ENCODE measurements at places on chromosomes 1 and 21.

GRCh38 chr21:26939601-26940111 lies 27.2 kb downstream of the ADAMTS5 start:
- DNase-seq: no peak

DNA sequence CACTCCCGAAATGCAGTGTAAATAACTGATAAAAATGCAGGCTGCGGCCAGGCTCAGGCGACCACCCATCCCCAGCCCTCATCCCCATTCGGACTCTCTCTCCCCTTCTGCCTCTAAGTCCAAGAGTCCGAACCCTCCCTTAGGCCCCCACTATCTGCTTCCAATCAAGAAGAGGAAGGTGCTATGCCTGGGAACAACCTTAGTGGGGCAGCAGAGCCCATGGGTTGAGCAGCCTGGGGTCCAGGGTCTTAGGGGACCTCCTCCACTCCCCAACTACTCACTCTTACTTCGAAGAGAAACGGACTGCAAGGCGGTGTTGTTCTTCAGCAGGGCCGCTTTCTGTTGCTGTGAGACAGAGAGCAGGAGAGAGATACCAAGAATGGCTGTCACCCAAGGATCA lies 12.2 kb downstream of the ARHGEF2 start:
- no peak for DNase-seq

DNA sequence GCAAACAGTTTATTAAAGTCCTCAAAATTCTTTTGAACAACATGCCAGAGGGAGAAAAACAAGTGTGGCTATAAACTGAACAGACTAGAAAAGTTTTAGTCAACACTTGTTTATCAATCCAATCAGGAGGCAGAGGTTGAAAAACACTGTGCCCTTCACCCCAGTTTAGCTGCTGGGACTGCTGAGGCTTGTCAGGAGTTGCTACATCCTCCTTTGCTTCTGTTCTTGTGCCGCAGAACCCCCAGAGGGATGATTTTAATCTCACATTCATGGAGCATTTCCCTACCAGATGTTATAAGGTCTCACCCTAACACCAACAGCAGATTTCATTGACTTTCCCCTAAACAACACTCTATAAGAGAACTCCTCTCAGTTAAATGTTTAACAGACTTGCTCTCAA lies 321.2 kb downstream of the VAV3 start:
- no peak for DNase-seq

GRCh38 chr1:198320759-198321158 lies 164.0 kb downstream of the NEK7 start:
- no peak for DNase-seq

DNA sequence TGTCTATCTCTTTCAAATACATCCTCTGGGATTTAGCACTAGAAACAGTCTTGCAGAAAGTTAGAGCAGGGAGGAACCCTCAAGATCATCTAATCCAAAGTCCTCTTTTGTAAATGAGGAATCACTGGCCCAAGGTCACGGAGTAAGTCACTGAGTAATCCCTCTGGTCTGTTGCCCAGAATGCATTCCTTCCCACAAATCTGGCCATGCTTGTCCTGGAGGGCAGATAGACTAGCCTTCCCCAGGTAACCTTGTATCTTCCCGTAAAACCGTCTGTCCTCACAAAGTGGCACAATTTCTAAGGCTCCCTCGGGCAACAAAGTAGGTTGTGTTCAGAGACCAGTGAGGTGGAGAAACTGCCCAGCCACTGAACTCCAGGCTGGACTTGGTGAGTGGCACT lies 46.2 kb downstream of the DDR2 start:
- no peak for DNase-seq

GRCh38 chr1:66999640-67000400 lies 54.1 kb downstream of the SLC35D1 start:
- peak; percentile 10 for DNase-seq

DNA sequence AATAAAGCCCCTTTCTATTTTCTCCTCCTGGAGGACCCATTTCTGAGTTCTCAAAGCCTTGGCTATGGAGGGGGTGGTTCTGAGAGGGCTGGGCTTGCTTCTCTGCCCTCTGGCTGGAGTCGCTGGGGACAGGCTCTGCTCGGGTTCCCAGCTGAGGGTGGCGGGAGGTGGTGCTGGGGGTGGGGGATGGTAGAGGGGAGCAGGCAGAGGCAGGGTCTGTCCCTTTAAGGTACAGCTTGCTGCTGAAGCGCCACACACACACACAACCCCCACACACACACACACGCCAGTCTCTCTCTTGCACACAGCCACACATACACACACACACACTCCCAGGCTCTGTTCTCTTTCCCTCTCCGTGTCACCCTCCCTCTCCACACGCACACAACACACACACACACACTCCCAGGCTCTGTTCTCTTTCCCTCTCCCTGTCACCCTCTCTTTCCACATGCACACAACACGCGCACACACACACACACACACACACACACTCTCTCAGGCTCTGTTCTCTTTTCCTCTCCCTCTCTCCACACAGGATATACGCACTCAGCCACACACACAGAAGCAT lies 69.8 kb upstream of the SSBP3 start:
- no peak for DNase-seq

- DNase-seq: no peak
Measured at GRCh38 chr1:216281757-216282156, 141.5 kb downstream of the USH2A start.

GRCh38 chr21:45306832-45307571 lies 19.3 kb upstream of the POFUT2 start:
- no peak for DNase-seq

GRCh38 chr1:98028800-98029199 lies 108.0 kb upstream of the DPYD start:
- no peak for DNase-seq

DNA sequence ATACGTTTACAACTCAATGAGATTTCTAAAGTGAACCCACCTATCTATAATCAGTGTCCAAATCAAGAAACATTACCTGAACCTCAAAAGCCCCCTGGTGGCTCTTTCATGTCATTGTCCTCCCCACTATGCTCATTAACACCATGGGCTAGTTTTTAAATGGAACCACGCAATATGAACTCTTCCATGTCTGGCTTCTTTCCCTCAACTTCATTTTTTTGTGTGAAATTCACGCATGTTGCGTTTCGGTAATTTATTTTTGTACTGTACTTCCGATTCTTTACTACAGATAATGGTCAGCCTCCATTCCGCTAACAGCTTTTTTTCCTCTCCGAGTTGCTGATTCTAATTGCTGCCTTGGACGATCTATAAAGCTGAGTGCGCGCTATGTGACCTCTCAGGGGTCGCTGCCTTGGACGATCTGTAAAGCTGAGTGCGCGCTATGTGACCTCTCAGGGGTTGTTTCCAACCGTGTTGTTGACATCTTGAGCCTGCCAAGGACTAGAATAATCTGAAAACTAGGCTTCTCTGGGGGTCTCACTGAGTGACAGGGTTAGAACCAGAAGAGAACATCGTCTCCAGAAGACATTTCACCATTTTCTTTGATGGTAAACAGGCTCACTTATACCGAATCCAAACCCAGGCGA lies 1.1 kb upstream of the CACYBP start:
- DNase-seq: peak; percentile 85

DNA sequence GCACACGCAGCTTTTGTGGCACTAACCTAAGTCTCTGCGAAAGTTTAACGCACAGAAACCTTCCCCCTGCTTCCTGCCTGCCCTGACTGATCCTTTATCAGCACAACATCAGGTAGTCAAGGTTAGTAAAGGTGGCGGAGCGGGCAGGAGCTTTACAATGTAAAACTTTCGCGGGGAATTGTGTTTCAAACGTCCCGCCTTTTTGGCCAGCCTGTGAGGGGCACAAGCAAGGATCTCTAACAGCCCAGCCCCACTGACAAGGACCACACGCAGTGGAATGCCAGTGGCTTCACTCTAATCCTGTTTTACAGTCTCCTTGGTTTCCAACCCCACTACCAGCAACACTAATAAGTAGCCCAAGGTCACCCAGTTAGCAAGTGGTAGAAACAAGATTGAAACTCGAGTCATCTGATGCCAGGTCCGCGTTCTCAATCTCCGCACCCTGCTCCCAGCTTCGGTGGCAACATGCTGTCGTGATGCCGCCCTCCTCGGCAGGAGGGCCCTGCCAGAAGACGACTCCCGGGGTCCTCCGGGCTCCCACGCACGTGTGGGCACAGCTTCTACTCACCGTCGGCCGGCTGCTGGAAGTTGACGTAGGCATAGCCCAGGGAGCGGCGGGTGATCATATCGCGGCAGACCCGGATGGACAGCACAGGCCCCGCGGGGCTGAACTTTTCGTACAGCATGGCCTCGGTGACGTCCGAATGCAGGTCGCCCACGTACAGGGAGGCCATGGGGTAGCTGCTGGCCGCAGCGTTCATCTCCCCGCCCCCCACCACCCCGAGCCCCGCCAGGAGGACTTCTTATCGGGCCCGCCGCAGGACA lies 1.2 kb downstream of the PABPC4 start:
- DNase-seq: peak; percentile 73

GRCh38 chr1:210663730-210664573 lies 335.2 kb downstream of the HHAT start:
- DNase-seq: peak; percentile 61

- no peak for DNase-seq
Measured at GRCh38 chr1:178057912-178058534, 35.9 kb upstream of the RASAL2 start.

GRCh38 chr21:43211760-43212115 lies 42.9 kb downstream of the CRYAA start:
- no peak for DNase-seq

DNA sequence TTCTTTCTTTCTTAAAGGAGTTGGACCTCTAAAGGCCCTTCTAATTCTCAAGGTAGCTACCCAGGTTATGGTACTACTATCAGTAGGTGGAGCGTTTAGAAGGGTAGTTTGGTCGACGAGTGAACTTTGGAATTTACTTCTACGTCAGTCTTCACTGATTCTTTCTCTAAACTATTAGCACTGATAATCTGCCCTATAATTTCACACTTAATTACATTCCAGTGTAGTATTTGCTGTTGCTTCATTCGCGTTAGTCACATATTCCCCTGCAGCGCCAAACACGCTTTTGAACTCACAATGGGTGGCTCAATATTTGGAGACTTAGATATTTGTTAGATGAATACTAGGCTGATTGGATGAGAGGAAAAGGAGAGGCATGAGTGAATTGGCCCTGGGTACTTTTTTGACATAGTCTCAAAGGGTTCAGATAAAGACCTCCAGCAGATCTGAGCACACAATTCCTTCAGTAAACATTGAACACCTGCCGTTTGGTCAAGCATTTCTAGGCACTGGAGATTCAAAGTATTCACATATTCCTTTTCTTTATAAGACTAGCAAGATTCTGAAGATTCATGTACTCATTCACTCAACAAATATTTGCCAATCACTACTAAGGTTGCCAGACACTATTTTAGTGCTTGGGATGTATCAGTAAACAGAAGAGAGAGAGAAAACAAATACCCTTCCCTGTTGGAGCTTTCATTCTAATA lies 929 bp upstream of the FOXJ3 start:
- peak; percentile 49 for DNase-seq

DNA sequence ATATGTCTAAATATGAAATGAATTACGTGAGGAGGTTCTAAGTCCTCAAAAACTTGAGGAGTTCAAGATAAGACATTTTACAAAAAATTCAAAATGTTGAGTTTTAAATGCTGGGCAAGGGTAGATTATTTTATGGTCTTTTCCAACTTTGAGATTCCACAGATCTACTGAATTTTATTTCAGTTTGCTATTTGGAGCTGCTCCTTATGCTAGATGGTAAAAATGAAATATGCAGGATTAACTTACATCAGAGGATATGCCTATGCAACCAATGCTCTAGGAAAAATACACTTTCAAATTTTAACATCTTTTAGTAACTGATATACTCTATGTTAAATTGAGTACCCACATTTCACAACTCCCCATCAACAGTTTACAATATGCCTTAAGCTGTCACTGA lies 83.1 kb downstream of the SCMH1 start:
- no peak for DNase-seq
